ENCODE measurements at places on chromosomes 6 and 20. TPM values are rescaled to one million over a fixed set of nuclear protein-coding genes. Genes with fewer than 3 reads are reported as not detected.
A peak's percentile ranks its signal among the peaks of the same experiment; 100 is the strongest.

Gene SLC23A2
- 17.9 TPM for polyA plus RNA-seq

- DNase-seq = no peak
These were observed 331.8 kb upstream of the BTBD3 start for GRCh38 chr20:11585752-11586352.

GRCh38 chr20:48209102-48209501 is 423.8 kb upstream of the SULF2 start:
- DNase-seq = no peak

DNA sequence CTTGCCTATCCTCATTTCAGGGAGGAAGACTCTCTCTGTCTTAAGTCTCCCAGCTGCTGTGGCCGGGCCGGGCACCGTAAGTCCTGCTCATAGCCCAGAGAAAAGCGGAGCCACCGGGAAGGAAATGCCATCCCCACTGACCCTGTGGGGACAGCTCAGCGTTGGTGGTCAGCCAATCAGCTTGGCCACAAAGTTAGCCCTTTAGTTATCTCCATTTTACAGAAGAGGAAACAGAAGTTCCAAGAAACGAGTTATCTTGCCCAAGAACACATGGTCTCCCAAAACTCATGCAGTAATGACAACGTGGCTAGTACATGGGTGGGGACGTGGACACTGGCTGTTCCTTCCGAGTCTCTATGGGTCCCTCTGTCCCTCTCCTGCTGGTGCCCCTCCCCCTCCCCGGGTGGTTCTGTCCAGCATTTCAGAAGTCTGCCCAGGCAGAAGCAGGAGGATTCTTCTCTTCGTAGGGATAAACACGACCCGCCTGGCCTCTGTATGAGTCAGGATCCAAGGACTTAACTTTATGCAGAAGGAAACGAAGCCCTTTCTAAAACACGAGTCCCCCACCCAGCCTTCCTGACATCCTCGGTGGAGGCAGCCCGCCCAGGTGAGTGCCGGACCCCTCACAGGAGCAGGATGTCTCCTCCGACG is 273.8 kb downstream of the CDH4 start:
- peak; percentile 30 for DNase-seq

GRCh38 chr6:166656230-166657151 is 29.4 kb upstream of the RPS6KA2 start:
- DNase-seq = no peak

DNA sequence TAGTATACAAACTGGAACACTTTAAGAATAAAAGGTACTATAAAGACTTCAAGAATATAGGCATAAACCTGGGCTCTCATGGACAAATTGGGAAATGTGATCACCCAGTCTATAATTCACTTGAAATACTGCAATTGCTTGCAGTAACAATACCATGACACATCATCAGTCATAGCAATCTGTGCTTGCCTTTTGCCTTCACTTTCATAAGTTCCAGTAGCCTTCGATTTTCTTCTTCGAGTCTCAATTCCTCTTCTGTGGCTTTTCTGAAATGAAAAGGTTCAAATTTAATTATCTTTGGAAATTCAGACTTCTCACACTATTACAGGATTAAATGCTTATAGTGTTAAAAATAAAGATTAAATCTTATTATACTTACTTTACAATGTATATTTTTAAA is 96.3 kb upstream of the ZBTB24 start:
- DNase-seq = no peak

Measured in AG04450 (cell line).